Stimulated activated CD8-positive, alpha-beta memory T cell treated with anti-CD3 and anti-CD28 coated beads, Interleukin-4, amount 100 ng/mL, for 1 hour (primary cell): ENCODE measurements at places on chromosomes 6 and 20.

DNA sequence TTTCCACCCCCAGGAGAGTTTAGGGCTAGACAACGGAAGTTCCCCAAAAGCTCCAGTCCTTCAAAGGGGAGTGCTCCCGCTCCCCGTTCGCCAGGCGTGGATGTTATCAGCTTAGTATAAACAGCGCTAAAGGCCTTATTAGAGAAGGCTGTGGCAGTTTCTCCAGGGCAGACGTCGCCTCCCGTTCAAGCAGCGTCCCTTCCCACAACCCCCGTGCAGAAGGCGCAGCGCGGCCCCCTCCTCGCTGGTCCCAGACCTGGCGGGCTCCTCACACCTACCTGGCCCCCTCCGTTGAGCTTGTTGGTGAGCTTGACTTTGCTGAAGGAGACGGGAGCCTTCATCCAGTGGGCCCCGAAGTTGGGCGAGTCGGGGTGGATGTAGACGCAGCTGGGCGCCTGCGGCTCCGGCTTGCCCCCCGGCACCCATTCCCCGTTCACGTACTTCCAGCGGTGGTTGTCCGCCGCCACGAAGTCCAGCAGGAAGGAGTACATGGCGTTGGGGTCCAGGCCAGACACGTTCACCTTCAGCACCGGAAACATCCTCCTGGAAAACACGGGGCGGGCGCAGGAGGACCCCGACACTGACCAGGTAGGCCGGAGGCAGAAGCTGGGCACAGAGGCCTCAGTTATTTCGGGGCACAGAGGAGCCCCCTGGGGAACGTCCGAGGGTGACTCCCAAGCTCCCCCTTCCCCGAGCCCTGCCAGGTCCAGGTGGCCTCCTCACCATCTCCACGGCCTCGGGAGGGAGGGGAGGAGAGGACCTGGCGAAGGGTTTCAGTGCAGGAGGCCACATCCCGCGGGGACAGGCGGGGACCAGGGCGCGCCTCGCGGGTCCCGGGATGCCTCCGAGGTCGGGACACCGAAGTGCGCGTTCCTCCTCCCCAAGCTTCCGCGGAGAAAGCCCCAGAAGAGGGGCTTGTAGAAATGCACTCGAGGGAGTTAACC, 1.1 kb downstream of the TBXT start:
- no peak for DNase-seq

- no peak for DNase-seq
Observed at GRCh38 chr6:84052883-84053241, 19.3 kb downstream of the MRAP2 start.

DNA sequence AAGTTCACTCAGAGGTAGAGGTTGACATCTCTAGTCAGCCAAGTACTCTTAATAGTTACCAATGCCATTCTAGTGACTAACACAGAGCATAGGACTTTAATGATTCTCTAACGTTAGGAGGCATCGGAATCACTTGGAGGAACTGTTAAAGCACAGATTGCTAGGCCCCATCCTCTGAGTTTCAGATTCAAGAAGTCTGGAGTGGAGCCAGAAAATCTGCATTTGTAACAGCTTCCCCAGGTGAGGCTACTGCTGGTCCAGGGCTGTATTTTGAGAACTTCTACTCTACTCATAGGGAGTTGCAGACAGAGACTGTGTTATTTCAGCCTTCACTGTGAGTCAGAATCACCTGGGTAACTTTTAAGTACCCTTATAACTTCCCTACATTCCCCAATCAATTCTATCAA, 5.7 kb downstream of the LMBRD1 start:
- no peak for DNase-seq

DNA sequence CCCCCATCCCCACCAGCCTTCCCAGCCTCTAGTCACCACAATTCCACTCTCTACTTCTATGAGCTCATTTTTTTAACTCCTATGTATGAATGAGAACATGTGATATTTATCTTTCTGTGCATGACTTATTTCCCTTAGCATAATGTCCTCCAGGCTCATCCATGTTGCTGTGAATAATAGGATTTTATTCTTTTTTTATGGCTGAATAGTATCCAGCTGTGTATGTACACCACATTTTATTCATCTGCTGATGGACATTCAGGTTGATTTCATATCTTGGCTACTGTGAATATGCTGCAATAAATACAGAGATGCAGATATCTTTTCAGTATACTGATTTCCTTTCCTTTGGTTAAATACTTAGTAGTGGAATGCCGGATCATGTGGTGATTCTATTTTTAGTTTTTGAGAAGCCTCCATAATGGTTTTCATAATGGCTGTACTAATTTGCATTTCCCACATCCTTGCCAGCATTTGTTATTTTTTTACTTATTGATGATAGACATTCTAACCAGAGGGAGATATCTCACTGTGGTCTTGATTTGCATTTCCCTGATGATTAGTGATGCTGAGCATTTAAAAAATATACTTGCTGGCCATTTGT, 194.9 kb downstream of the PACRG start:
- DNase-seq: no peak

GRCh38 chr20:46810448-46811223, 84.0 kb upstream of the EYA2 start:
- no peak for DNase-seq

- no peak for DNase-seq
Observed at GRCh38 chr6:83098589-83098988, 31.1 kb downstream of the DOP1A start.

- DNase-seq: no peak
Observed at GRCh38 chr6:137265561-137266308, 46.5 kb upstream of the IFNGR1 start.

GRCh38 chr20:44533928-44534327, 12.1 kb upstream of the SERINC3 start:
- no peak for DNase-seq

- no peak for DNase-seq
Observed at GRCh38 chr6:141976994-141977393, 155.7 kb upstream of the GJE1 start.

DNA sequence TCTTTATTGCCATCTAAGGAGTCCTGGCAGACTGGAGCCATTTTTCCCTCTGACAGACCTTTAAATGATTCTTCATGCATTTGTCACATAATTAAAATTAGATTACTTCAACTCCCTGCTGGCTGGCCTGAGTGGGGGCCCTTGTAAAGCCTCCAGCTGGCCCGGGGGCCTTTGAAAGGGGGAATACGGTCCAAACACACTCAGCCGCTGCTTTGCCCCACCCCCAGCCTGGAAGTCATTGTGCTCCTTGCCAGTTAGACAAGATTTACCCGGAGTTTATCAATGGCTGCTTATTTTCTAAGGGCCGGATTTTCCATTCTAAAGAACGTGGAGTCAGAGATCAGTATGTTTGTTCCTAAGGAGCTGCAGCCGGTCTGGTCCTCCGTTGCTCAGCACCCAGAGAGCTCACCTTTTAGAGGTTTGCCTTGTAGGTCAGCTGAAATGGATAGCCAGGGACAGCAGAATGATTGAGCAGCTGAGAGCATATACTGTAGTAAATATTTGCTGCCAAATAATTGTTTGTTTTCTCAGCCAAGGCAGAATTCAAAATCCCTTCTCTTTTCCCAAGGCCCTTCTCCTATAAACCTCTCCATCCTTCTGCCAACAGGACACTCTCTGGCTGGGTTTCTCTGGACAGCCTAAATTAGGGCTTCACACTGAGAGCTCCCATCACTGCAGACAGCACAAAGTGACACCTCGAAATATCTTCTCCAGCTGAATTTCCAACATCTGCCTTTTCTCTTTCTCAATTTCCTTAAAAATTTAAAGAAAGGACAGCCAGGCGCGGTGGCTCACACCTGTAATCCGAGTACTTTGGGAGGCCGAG, 68.4 kb upstream of the RBM24 start:
- DNase-seq: no peak
